ENCODE measurements at places on chromosomes 4 and X.

DNA sequence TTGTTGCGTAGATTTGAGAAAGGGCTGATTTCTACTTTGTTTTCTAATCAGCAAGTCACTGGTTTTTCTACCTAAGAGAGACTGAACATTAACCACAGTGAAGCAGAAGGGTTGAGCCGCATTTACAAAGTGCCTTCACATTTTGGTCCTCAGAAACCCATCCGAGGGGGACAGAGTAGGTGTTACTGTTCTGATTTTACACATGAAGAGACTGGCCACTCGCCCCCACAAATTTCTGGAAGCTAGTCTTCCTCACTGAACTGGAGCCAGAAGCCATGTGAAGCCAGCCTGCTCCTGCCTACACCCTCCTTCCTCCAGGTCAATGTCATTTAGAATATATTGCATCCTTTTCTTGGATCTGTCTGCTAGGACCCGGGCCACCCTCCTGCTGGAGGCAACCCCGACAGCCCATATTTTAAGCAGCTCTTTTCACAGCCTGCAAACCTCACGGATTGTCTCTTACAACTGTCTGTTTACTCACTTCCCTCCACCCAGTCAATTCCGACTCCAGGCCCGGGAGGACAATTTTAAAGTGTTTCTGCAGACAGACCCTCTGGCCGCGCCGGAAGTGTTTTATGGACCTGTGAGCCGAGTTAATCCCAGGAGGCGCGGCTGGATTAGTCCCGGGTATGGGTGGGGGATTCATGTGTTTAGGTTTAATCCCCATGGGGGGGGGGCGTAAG is 73.2 kb upstream of the BCOR start:
- no peak for DNase-seq

DNA sequence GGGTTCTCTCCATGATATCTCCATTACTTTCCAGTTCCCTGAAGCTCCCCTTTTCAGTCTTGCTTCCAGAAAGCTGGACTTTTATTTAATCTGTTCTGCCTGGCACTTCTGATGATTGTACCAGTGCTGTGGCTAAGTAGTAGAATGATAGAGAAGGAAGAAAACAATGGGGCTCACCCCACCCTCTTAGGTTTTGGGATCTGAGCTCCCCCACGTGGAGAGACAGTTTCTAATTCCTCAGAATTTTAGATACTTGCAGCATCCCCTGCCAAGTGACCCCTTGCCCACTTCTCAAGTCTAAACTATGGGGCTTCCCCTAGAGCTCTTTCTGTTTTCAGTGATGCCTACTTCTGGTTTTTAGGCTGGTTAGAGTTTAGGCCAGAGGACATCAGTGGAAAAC is 73.9 kb downstream of the GC start:
- no peak for DNase-seq

DNA sequence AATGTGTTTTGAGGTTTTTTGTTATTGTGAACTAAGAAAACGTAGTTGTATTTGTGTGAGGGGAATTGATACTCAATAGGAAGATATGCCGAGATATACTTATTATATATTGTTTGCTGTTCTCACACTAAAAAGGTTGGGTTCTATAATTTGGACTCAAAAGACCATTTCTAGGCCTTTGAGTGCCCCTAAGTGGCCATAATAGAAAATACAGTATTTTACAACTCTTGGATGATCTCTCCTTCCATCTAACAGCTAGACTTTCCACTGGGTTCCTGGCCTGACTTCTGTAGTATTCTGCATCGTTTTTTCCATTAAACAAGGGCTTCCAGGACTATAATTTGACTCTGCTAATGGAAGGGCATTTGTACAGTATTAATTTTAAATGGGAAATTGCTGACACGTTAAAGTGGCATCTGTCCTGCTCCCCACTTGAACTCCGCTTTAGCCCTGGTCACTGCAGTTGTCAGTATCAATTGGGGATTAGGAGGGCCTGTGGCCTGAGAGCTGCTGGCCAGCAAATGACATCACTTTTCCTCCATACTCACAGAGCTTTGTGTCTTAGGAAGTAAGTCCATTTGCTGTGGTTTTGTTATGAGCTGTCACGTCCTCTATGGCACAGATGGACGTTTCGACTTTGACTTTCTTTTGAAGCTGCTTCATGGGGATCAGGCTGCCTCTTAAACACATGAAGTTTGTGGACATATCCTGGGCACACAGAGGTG is 176.9 kb downstream of the SLIT2 start:
- no peak for DNase-seq

DNA sequence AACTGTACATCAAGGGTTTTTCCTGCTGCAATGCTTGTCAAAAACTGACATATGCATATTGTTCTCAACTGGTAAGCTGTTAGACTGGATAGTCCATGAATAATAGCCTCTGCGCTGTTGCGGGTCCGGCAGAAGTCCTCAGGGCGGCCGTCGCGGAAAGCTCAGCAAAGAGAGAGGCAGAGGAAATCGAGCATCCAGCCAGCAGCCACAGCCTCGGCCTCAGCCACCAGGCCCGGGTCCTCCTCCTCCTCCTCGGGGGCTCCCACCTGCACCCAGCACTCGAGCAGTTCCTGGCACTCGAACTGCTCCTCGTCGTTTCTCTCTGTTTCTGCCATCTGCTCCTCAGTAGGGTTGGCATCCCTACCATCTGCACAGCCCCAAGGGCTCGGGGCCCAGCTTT is 53.7 kb downstream of the UPRT start:
- DNase-seq, result no peak

DNA sequence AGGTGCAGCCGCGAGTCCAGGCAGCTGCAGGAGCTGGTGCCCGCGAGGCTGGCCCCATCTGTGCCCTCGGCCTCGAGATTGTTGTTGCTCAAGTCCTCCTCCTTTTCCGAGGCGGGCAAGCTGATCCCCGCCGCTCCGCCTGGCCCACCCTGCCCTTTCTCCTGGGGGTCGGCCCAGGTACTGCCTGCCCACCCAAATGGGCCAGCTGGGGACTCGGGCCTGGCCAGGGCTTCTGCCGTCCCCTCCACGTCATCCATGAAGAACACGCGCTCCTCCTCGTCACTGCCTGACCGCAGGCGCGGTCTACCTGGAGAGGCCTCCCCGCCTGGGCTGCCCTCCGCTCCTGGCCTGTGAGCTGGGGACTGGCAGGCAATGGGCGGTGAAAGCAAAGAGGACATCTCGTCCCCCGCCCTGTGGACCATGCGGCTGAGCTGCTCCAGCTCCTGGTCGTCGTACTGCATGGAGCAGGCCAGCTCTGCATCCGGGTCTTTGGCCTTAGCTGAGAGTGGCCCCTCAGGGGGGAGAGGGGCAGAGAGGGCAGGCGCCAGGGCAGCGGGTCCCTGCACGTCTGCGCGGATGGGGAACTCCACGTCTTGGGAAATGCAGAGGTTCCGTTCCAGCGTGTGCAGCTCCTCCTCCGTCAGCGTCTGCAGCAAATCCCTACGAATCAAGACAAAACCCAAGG is 43.1 kb upstream of the MXD4 start:
- no peak for DNase-seq

GRCh38 chr4:77177199-77177598 is 20.2 kb downstream of the CCNG2 start:
- no peak for DNase-seq

DNA sequence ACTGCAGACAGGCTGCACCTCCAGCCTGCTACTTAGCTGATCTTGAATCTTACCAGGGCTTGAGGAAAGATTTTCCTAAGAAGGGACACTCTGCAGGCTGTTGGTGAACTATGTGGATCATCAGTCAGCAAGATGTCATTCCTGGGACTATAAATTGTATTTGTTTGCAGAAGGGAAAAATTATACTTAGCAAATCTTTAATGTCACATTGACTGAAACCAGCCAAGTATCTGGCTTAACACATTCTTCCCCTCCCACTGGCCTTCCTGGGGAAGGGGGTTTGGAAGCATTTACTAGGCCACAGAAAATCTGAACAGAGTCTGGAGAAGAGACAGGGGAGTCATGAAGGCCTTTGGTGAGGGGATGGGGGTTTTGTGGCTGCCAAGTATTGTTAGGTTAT is 156.7 kb upstream of the EOLA2 start:
- DNase-seq, result no peak

DNA sequence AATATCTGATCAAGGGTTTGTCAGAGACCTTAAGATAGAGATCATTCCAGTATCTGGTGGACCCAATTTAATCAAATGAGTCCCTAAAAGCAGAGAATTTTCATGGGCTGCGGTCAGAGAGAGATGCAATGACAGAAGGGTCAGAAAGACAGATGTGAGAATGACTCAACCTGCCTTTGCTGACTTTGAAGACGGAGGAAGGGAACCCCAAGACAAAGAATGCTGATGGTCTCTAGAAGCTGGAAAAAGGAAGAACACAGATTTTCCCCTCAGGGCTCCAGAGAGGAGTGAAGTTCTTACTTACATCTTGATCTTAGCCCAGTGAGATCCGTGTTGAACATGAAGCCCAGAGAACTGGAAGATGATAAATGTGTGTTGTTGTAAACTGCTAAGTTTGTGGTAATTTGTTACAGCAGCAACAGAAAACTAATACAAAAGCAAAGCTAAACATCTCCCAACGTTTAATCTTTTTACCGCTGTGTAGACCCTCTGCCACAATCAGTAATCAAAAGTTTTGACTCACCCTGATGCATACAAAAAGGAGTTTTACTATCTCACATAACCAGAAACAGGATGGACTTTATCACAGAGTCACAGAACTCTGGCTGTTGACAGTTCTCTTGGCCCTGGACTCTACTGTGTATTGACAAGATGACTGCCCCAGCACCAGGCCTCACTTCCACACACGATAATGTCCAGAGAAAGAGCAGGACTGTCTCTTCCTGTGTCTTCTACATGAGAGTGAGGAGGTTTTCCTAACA is 70.2 kb upstream of the MAGEB2 start:
- DNase-seq, result no peak

- no peak for DNase-seq
Observed at GRCh38 chr4:187236209-187236890, 512.7 kb upstream of the FAT1 start.

DNA sequence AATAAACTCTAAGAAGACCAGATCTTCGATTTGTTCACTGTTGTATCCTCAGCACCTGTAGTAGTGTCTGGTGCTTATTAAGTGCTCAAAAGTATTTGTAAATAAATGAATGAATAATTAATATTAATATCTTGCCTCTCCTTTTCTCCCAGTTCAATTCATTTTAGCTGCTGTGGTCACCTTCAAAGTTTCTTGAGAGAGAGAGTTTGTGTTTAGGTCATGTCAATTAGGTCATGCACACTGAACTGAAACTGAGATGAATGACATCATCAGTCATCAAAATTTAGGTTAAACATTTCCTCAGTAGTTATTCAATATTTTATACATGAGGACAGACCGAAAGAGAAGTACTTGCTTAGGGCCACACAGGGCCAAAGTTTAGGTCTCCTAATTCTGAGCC is 73.5 kb downstream of the ANXA3 start:
- no peak for DNase-seq

DNA sequence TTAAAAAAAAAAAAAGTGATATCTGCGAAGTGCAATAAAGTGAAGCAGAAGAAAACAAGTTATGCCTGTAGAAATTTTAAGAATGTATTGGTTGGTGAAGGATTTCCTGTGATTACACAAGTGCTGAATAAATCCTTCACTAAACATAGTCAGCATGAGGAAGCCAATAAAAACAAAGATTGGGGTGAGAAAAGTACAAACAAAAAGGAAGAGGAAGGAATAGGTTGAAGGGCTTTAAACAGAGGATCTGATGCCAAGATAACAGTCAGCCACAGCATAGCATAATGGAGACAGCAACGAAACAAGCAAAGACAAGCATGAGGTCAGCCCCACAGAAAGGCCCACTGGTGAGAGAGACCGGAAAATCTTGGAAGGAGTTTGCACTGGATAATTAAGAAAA is 372.2 kb downstream of the ADAM29 start:
- DNase-seq, result no peak

DNA sequence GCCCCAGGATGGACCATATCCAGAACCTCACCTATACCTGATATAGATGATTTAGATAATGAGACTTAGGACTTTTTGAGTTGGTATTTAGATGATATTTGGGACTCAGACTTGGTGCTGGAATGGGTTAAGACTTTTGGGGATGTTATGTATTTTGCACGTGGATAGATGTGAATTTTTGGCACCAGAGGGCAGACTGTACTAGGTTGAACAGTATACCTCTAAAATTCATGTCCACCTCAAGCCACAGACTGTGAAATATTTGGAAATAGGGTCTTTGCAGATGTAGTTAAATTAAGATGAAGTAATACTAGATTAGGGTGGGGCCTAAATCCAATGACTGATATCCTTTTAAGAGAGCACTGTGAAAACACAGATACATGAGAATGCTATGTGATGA is 15.6 kb downstream of the RBM41 start:
- no peak for DNase-seq

- no peak for DNase-seq
Observed at GRCh38 chr4:147707892-147708672, 23.8 kb upstream of the ARHGAP10 start.

- DNase-seq, result no peak
Observed at GRCh38 chrX:44569122-44569521, 26.5 kb upstream of the FUNDC1 start.

DNA sequence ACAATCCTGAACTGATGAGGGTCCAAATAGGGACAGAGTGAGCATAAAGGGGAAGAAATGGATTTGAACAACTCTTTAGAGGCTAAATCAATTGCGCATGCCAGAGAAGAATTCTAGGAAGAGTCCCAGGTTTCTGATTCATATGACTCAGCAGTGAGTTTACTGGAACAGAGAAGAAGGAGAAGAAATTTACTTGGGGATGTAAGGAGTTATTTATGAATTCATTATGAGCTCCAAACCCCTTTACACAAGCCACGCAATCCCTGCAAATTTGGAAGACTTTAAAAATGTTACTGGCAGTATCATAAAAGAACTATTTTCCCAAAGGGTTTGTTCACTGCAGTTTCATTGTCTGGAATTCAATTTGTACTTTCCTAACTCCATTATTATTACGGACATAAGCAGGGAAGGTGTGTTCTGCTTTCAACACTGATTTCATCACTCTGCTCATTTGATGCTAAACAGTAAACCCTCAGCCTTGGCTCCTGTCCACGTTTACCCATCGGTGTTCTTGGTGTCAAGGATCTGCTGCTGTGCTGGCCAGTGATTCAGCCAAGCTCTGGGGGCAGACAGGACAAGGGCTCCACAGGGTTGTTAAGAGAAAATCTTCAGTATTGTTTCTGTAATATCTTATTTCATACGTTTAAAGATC is 273.7 kb downstream of the HNRNPD start:
- no peak for DNase-seq

- no peak for DNase-seq
Observed at GRCh38 chrX:85114776-85115175, 111.1 kb downstream of the APOOL start.

- no peak for DNase-seq
Observed at GRCh38 chrX:125544031-125544660, 224.5 kb downstream of the TEX13C start.

- no peak for DNase-seq
Observed at GRCh38 chr4:41546638-41547037, 8.7 kb downstream of the LIMCH1 start.
